Activated CD8-positive, alpha-beta memory T cell treated with anti-CD3 and anti-CD28 coated beads for 1 hour (primary cell): ENCODE measurements at places on chromosomes 7 and 10.

GRCh38 chr10:9786101-9786500 is 1231.6 kb upstream of the CELF2 start:
- no peak for DNase-seq

GRCh38 chr10:22607261-22607660 is 107.1 kb downstream of the PIP4K2A start:
- no peak for DNase-seq

DNA sequence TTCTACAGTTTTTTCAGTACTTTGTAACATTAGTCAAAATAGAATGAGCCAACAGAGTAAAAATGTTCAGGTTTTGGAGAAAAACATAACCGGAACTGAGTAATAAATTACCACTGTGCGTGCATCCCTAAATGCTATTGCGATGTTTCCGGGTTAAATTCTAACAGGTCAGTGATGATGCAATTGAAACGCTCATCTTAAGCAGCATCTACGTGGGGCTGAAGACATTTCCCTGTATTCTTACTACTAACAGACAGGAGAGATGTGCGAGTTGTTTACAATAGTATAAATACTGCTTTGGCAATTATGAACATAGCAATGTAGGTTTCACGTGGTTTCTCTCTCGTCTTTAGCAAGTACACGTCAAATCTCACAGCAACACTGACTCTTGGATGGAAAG is 149.4 kb downstream of the USP6NL start:
- DNase-seq, result no peak

- no peak for DNase-seq
Observed at GRCh38 chr10:58529077-58529728, 16.5 kb downstream of the BICC1 start.

DNA sequence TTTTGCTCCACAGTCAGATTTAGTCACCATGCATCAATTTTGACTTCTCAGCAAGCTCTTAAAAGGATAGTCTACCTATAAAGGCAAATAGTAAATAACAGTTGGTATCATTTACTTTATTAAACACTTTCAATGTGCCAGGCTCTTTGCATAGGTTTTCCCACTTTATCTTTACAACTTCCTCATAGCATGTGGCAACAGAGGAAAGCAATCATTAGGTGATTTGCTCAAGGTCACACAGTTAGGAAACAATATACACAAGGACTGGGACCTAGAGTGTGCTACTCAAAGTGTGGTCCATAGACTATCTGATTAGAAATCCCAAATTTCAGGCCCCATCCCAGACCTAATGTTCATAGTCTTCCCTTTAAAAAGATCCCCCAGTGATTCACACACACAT is 212.3 kb downstream of the MTERF1 start:
- DNase-seq, result no peak

DNA sequence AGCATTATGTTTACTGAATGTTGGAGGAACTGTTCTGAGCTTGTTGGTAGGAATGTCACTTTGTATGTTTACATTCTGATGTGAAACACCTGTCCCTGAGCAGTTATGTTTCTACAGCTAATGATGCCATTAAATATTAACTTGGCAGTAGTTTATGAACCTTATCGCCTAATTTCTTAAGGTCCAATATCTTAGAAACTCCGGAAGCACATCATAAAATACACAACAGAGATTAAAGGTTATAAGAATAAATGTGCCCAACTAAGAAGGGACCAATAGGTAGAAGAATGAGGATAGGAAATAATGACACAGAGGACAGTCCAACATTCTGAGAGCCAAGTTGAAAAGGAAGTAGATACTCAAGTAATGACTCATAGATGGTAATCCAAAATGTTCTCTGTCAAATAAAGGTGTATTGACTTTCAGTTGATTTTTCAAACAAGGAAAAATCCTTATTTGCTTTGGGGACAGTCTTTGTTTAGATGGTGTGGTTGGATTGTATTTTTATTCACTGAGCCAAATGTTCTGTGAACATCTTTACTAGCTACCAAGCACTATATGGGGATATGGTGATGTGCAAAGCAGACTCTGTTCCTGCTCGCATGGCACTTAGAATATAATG is 31.9 kb downstream of the LCOR start:
- DNase-seq, result no peak

DNA sequence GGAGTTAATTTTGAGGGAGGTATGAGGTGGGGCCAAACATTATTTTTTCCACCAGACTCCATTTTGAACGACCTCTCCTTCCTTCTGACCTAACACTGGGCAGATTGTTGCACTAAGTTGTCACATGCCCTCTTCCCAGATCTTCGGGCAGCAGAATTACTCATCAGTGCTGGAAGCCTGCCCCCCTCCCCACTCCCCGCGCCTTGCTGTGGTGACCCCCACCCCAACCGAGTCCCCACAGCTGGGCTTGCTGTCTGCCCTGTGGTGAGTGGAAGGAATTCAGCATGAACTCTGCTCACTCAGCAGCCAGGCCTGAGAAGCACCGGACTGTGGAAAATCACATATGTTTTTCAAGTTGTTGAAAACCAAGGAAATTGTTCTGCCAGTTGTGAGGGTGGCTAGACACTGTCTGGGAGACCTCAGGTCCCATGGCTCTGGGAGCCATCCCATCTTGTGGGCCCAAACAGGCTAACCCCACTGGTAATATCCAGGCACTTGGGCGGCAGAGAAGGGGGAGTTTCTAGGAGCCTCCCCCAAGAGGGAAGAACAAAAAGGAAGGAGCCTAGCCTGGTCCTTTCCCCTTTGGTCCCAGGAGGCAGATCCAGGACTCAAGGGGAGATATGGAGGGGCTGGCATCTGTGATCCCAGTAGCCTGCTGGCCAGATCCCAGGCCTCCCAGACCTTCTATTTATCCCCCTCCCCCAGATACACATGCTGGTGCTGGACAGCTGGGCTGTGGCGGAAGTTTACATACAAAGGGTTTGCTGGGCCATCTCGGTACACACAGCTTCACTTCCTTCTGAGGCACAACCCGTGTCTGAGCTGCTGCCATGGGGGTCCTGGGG is 3.5 kb upstream of the AEBP1 start:
- no peak for DNase-seq

DNA sequence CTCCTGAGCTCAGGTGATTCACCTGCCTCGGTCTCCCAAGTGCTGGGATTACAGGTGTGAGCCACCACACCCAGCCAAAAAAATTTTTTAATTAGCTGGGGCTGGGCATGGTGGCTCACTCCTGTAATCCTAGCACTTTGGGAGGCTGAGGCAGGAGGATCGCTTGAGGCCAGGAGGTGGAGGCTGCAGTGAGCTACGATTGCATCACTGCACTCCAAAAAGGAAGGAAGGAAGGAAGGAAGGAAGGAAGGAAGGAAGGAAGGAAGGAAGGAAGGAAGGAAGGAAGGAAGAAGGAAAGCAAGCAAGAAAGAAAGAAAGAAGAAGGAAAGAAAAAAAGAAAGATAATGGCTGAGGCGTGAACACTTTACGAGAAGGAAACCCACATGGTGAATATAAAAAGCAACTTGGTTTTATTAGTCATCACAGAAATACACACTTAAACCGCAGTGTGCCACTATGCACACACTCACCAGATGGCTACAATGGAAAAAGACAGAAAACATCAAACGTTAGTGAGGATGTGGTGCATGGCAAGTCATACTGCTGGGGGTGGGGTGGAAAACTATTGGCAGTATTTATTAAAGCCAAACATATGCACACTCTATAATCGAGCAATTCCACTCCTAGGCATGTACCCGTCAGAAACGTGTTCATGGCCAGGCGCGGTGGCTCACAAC is 4.4 kb upstream of the CCL26 start:
- no peak for DNase-seq

GRCh38 chr7:135964791-135965190 is 12.4 kb downstream of the MTPN start:
- no peak for DNase-seq

DNA sequence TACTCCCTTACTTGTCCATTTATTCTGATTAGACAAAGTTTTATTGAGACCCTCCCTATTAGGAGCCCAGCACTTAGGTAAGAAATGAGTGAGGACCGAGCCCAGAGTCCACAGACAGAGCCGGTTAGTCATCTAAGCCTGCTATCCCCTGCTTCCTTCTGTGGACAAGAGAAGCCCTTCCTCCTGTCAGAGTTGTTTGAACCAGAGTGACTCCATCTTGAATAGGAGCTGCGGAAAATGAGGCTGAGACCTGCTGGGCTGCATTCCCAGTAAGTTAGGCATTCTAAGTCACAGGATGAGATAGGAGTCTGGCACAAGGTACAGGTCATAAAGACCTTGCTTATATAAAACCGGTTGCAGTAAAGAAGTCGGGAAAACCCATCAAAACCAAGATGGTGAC is 109.1 kb downstream of the CPXM2 start:
- no peak for DNase-seq

GRCh38 chr10:13698217-13698616 is 111.5 kb downstream of the PRPF18 start:
- no peak for DNase-seq

- DNase-seq, result no peak
Observed at GRCh38 chr10:10642189-10642588, 375.5 kb upstream of the CELF2 start.

- no peak for DNase-seq
Observed at GRCh38 chr10:132813001-132813401, 27.1 kb upstream of the NKX6-2 start.

- DNase-seq, result no peak
Observed at GRCh38 chr10:68208424-68209042, 23.4 kb downstream of the ATOH7 start.

GRCh38 chr10:107450056-107450455 is 285.6 kb upstream of the SORCS1 start:
- no peak for DNase-seq

DNA sequence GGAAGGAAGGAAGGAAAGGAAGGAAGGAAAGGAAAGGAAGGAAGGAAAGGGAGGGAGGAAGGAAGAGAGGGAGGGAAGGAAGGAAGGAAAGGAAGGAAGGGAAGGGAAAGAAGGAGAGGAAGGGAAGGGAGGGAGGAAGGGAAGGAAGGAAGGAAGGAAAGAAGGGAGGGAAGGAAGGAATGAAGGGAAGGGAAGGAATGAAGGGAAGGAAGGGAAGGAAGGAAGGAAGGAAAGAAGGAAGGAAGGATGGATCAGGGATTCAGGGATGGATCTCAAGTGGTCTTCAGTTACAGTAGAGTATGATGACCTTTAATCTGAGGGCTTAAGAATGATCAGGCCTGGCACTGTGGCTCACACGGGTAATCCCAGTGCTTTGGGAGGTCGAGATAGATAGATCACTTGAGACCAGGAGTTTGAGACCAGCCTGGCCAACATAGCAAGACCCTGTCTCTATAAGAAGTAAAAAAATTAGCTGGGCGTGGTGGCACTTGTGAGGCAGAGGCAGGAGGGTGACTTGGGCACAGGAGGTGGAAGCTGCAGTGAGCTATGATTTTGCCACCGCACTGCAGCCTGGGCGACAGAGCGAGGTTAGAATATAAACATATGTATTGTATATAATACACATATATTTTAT is 760 bp upstream of the FOXK1 start:
- no peak for DNase-seq

GRCh38 chr7:137618748-137619147 is 228.0 kb downstream of the DGKI start:
- no peak for DNase-seq

DNA sequence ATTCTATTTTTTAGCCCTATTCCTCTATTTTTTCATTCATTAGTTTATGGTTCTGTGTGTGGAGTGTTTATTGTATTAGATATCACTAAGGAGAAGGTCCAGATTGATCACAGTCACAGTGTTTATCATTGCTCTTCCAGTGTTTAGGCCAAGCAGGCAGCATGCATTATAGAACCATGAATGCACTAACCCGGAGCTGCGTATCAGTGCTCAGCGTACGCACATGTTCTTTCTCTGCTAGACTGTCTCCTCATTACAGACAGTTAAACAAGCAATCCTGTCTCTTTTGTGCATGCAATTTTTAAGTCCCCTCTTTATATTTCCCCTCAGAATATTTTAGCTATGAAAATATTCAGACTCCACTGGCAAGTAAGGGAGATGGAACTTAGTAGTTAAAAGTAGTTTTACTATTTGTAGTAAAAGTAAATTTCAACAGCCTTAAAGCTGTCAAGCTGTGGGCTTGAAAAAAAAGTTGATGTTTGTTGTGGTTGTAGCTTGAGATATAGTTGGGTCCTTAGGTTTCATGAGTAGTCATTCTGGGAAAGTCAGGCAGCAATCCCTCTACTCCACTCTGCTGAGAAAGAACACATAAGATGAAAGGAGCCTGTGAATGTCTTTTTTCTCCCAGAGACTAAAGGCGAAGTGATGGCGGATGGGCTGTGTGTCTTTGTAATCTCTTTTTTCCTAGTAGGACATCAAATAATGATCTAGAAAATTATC is 260.4 kb downstream of the CDK14 start:
- DNase-seq, result no peak

DNA sequence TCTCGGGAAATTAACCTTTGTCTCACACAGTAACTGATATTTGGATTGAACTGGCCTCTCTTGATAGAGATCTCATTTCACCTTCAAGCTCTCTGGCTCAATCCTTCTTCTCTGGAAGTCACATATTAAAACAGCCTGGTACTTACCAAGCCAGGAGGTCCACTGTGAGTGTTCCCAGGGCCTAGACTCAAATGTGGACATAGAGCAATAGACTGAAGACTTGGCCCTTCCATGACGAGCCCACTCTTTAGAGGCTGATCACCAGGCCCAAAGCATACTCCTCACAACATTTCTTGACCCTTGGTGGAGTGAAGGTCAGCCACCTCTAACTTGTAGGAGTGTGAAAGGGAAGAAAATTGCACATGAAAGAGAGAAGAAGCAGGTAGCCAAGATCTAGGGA is 38.5 kb downstream of the COL1A2 start:
- no peak for DNase-seq

DNA sequence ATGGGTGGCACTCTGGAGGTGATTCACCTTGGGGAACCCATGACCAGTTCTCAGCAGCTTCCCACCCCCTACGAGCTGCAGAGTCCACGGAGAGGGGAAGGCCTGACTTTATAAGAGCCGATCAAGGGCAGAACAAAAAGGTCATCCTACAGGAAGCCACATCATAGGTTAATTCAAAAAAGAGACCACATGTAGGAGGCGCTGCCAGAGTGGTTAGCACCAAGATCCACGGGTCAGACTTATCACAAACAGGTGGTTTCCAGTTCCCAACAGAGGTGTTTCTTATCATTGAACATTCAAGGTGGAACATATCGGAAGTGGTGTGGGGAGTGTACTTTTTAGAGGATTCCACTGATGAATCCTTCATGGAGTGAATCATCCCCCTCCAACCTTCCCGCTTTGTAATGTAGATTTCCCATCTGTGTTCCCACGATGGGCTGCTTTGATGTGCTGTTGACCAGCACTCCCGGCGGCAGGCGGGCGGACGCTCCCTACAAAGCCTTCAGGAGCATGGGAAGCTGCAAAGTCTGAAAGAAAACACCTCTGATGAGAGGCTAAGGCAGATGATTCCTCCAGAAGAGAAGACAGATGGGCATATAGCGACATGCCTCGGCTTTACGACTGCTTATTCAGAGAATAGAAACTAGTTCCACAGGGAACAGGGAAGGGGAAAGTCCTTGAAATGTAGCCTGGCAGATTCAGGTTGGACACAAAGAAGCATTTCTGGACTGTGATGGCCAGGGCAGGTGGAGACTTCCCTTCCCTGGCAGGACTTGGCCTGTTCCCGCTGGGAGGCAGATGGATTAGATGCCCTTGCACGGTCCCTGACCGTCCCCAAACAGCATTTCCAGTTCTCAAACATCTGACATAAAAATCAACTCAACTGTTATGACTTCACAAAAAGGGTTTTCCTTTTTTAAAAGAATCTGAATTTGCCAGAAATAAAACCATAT is 66.5 kb downstream of the AFAP1L2 start:
- no peak for DNase-seq

- no peak for DNase-seq
Observed at GRCh38 chr7:80379034-80379982, 132.6 kb downstream of the GNAT3 start.
